ENCODE measurements at places on chromosomes 12 and 14. TPM values are rescaled to one million over a fixed set of nuclear protein-coding genes. Genes with fewer than 3 reads are reported as not detected.

DNA sequence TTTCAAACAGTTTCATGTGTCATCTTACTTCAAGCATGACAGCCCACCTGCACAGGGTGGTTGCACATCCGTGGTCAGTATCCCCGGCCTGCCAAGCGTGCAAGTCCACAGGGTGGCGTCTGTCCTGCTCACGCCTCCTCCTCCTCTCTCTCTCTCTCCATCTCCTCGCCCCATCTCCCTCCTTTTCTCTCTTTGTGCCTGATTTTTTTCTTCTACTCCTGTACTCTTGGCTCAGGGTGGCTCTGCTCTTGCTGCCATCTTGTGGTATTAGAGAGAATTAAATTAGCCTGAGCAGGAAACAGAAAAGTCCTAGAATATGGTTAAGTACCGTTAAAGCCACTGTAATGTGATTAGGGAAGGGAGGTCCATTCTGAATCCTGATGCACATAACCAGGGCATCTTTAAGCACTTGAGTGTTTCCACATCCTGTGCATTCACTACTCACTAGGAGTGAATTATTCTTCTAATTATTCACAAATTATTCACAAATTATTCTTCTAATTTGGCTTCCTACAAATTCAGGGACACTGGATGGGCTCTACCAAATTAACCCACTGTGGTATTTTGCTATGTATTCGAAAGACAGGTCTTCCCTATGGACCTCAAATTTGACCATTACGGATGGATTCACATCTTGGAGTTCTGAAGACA lies 25.5 kb upstream of the DTX1 start:
- DNase-seq: peak; percentile 74

GRCh38 chr14:104444159-104445030 lies 135.2 kb upstream of the C14orf180 start:
- DNase-seq: no peak

DNA sequence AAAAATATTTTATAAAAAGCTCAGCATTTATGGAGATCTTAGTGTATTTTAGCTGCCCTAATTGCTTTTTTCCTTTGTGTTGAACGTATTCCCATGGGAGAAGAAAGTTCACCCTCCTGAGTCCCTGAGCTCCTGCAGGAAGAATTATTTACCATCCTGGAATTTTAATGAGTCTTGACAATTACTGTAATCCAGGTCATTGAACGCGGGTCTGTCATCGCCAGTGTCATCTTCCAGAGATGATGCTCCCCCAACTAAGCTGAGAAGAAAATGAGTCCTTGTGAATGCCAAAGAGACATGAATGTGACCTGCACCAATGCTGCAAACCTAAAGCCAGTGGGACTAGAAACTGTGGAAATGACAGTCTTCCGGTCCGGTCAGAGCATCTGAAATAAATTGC lies 129.5 kb downstream of the FBXL14 start:
- DNase-seq: no peak

GRCh38 chr12:58833853-58834252 lies 86.5 kb downstream of the LRIG3 start:
- no peak for DNase-seq

- no peak for DNase-seq
These were observed 28.7 kb downstream of the WNT5B start for GRCh38 chr12:1657688-1658087.

DNA sequence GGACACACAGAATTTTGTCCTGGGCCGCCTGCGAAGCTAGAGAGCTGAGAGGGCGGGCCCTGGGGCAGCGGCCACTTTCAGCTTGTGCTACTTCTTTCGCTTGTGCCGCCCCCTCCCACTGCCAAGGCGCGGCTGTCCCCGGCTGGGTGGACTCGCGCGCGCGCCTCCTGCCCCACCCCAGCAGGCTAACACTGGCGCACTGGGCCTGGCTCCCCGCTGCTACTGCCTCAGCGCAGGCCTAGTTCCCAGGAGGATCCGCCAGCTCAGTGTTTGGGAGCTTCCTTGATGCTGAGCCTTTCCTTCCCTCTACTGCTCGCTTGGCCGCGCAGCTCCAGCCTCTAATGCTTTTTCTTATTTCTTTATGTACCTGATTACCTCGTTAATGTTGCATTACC lies 27.4 kb upstream of the METAP2 start:
- peak; percentile 34 for DNase-seq

DNA sequence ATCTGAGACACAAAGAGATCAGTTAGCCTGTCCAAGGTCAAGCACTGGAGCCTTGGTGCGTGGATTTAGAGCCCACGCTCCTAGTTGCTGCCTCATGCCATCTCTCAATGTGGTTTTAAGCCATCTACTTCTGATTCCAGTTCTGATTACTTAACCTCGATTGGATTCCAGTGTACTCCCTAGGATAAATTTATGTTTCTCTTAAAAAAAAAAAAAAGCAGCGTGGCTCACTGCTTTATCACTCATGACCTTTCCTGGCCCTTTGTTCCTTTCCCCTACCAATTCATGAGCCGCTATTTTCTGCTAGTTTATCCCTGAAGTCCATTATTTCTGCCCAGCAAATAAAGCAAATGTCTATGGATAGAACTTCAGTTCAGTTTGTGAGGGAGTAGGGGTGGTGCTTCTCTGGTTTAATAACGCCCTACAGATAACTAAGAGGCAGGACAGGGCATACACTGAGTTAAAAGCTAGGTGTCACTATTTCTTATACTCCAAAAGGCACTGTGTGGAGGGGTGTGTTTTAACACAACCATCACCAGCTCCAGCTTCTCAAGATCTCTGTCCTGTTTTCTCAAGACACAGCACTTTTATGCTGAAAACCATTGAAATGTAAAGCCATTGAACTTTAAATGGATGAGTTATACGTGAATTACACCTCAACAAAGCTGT lies 9.8 kb upstream of the PARP11 start:
- DNase-seq: no peak

- DNase-seq: no peak
These were observed 35.0 kb downstream of the GIT2 start for GRCh38 chr12:109961201-109961600.

- DNase-seq: peak; percentile 54
These were observed 34.2 kb downstream of the MOAP1 start for GRCh38 chr14:93150227-93151208.

- no peak for DNase-seq
These were observed 60.0 kb upstream of the GZMB start for GRCh38 chr14:24693983-24694382.

DNA sequence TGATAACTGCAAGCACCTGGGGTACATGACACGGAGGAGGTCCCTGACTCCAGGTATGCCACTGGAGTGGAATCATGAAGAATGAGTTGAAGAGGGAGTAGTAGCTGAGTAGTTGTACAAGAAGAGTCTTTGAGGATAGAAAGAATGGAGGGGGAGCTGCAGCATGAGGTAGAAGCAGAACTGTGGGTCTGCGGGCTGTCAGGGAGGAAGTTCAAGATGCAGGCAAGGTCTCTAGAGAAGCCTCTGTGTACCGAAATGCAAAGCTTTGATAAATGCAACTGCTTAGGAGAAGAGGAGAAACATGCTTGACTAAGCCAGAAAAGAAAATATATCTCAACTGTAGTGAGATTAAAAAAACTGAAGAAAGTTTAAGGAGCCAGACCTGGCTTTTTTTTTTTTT lies 91.5 kb downstream of the CPNE8 start:
- no peak for DNase-seq

DNA sequence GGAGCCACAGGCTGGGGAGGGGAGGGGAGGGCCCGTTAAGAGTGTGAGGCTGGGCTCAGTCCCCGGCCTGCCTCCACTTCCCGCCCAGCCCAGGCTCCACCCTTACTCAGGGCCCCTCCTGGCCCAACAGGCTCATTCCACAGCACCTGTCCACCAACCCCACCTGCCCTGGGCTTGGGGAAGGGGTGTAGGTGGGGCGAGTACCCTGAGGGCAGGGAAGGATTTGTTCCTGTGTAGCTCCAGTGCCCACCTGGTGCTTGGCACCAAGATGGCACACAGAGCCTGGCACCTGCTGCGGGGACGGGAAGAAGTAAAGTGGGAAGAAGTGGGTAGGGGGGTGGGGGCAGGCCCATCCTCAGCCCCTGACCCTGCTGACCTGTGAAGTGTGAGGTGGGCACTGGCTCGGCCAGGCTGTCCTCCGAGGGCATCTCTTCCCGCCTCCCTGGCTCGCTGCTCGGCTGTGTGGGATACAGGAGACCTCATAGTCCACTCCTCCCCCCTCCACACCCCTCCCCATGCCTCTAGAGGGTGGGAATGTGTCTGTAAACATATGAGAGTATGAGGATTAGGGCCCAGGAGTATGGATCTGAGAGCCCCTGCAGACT lies 35.1 kb downstream of the NCKAP5L start:
- no peak for DNase-seq

- DNase-seq: peak; percentile 15
These were observed 239.8 kb downstream of the PRKD1 start for GRCh38 chr14:29687866-29688265.

DNA sequence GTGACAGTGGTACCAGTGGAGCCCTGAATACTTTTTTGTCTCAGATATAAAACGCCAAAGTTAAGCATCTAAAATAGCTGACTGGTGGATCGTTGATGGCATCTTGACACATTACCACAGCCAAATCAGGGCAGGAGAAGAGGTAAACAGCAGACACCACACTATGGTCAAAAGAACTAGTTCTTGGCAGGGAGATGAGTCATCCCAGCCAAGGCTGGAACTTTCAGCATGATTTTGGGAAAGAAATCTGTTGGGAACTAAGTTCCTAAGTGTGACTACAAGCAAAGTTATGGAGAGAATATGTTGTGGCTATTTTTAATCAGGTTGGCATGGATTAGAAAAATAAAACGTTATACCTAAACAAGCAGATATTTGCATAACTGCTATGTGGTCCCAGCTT lies 36.9 kb downstream of the LGR5 start:
- DNase-seq: no peak

- no peak for DNase-seq
These were observed 41.9 kb downstream of the CYP46A1 start for GRCh38 chr14:99725774-99726537.

DNA sequence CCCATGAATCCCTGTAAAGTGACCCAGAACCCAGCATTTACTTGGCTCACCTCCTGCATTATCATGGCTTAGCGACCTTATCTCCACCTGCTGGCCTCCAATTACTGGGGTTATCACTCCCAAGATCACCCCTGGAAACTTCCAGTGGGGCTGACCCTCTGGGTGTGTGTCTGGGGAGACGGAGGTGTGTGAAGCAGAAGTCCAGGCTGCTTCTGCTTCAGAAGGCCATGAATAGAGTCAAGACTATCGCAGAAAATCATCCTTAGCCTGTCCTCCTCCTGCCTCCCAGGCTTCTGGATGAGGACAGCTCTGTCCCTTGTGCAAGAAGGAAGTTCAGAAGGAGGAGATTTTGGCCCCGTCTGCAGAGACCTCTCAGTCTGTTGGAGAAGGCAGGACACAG lies 408 bp upstream of the KRT72 start:
- DNase-seq: no peak

GRCh38 chr14:81771651-81772275 lies 238.1 kb upstream of the SEL1L start:
- no peak for DNase-seq

DNA sequence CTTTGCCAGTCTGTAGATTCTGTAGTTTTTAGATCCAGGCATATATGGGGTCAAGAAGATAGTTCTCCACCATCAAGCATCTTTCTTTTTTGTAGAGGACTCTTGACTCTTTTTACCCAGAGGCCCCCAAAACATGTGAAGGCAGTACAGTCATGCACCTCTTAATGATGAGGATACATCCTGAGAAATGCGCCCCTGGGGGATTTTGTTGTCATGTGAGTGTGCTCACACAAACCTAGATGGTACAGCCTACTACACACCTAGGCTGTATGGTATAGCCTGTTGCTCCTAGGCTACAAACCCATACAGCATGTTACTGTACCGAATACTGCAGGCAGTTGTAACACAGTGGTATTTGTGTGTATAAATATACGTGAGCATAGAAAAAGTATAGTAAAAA lies 23.0 kb downstream of the EVL start:
- DNase-seq: no peak

DNA sequence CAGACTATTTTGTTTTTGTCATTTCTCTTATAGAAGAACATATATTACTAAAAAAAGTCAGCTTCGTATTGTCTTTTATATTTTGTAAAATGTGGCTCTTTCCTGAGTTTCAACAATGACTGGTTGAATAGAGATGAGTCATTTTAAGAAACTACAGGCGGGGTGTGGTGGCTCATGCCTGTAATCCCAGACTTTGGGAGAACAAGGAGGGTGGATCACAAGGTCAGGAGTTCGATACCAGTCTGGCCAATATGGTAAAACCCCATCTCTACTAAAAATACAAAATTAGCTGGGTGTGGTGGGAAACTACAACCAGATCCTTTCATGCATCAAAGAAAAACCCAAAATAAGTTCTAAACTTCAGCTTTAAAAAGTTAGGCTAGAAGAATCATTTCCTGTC lies 28.8 kb downstream of the HECTD4 start:
- DNase-seq: no peak

DNA sequence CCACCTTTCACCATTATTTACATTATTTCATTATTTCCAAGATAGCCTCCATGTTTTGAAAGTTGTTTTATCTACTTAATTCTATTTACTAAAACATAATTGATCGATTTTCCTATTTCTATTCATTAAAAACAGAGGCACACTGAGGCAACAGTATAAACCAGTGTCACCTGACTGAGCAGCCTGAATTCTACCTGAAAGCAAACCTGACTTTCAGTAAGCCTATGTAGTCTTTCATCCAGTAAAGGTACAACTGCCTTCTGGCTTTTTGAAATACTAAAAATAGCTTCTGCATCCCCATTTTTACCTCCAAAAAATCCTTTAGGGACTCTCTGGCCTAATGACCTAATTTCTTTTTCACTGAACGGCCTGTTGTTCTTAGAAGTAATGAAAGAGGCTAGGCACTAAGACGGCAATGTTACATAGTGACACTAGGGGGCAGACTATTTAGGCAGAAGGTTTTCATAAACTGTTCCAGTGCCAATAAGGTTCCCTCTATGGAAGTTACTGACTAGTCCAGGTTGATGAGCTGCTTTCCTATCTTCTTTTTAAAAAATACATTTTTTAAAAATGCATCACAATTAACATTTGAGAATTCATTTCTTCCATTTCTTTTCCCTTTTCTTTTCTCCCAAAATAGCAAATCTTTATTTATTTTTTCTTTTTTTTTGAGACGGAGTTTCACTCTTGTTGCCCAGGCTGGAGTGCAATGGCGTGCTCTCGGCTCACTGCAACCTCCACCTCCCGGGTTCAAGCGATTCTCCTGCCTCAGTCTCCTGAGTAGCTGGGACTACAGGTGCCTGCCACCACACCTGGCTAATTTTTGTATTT lies 17.5 kb downstream of the ANAPC5 start:
- peak; percentile 83 for DNase-seq

GRCh38 chr12:78260976-78261375 lies 430.3 kb downstream of the NAV3 start:
- DNase-seq: no peak

GRCh38 chr12:86193931-86194330 lies 62.3 kb downstream of the MGAT4C start:
- DNase-seq: no peak

The SMIM41 gene
- total RNA-seq: not detected

The RERGL gene
- 9.2 TPM for total RNA-seq

The BICDL1 gene
- 18.2 TPM for total RNA-seq

The LMO3 gene
- 1.8 TPM for total RNA-seq

The PPFIA2 gene
- total RNA-seq: 1.8 TPM

The SENP1 gene
- total RNA-seq: 8.4 TPM

The KCNC2 gene
- total RNA-seq: not detected

The FOXM1 gene
- 10.6 TPM for total RNA-seq

The AQP2 gene
- not detected for total RNA-seq
